ENCODE measurements at places on chromosomes 12 and 14.

DNA sequence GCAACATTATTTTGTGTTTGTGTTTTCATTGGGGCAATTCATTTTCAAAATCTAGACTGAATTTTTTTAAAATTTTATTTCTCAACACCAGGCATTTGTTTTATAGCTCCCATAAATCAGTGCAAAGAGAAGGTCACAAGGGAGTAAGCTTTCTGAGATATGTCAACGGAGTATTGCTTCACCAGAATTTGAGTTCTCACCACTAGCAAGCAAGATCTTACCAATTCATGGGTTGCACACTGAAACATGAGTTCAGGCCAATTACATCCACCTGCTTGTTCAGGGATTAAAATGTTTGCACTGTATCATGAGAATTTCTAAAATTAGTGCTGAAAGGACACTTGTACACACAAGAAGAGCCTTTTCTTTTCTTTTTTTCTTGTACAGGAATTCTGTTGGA, 121.9 kb downstream of the CAND1 start:
- no peak for DNase-seq

- no peak for DNase-seq
Observed at GRCh38 chr14:72771561-72771960, 122.3 kb downstream of the DPF3 start.

- no peak for DNase-seq
Observed at GRCh38 chr12:125287155-125287847, 222.1 kb downstream of the AACS start.

DNA sequence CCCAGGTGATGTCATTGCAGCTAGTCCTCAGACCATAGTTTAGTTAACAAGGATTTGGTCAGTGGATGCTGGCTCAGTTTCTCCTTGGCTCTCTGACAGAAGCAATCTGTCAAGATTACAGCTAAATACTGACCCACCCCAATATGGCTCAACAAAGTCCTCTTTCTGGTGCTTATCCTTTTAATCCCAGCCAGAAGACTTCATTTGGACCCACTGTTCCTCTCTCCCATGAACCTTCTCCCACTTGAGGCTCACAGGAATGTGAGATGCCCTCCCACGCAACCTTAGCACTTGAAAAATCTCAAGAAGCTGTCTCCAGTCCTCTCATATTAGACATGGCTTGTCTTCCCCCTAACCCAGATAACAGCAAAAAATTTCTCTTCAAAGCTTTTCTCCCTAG, 47.7 kb downstream of the C12orf50 start:
- no peak for DNase-seq

GRCh38 chr14:84095681-84096080, 1434.3 kb upstream of the FLRT2 start:
- no peak for DNase-seq

- DNase-seq: no peak
Observed at GRCh38 chr14:61444215-61444768, 122.9 kb downstream of the PRKCH start.

DNA sequence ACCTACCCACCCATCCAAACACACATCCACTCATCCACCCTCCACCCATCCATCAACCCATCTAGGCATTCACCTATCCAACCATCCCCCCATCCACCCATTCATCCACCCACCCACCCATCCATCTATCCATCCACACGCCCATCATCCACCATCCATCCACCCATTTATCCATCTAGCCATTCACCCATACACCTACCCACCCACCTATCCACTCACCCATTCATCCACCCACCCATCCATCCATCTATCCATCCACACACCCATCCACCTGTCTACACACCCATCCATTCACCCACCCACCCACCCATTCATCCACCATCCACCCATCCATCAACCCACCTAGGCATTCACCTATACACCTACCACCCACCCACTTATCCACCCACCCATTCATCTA, 72.6 kb upstream of the GALNT9 start:
- no peak for DNase-seq

GRCh38 chr12:82970614-82971013, 283.9 kb downstream of the TMTC2 start:
- DNase-seq: no peak

- no peak for DNase-seq
Observed at GRCh38 chr12:93219947-93220346, 157.8 kb upstream of the NUDT4 start.

DNA sequence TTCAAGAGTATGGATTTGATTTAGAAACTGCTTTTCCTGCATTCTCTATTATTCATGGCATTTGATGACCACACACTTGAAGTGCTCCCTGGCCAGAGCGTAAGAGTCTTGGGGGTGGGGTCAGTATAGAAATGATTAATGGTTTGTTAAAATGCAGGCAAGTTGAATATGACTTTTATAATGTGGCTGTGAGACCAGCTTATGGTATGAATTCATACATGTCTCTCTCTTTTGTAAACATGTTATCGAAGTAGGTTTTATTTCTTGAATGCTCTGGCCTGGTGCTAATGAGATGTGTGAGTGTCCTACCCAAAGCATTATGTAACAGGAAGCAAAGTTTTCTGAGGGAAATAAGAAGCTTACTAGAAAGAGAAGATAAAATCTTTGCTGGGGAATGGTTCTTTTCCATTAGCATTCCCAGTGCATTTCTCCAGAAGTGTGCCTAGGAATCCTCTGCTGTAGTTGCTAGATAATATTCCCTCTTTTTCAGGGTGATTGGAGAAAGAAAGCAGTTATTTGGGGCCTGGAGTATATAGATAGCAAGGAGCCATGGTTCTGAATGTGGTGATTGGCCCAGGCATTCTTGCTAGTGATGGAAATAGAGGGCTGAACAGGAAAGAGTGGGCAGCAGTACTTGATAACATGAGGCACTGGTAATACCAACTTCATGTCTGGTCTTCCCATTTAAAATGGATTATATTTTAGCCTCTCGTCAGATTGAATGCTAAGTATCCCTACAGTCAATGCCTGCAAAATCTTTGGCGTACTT, 289.7 kb downstream of the RAD51B start:
- DNase-seq: no peak

DNA sequence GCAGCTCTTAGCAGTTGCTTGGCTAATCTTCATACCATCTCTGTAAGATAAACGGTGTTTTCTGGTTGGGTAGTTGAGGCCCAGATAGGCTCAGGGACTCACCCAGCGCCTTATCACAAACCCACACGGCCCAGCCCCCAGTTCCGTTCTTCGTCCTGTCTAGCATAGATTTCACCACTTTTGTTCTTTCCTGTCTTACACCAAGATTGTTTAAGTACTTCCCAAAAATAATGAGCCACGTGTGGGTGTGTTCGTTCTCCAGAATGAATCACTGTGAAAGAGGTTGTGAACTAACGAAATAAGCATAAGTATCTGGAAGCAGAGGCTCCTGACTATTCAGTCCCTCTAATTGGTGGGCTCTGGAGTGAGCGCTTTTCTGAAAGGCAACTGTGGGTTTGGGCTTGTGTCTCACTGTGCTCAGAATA, 21.4 kb downstream of the ACVR1B start:
- DNase-seq: no peak

- no peak for DNase-seq
Observed at GRCh38 chr12:89701606-89702206, 6.9 kb downstream of the ATP2B1 start.

DNA sequence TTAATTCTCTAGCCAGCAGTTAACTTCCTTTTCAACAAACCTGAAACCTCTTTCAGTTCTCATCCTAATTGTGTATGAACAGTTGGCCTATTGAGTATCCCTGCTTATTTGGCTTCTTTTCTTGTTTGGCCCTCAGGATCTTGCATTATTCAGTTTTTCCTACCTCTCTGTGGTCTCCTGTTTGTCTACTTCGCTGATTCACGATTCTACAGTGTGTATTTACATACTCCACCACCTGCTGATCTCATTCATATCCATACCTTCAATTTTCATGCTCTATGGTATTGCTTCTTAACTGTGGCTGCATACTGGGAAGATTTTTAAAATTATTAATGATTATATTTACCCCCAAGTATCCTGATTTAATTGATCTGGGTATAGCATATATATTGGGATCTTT, 56.4 kb downstream of the RASSF9 start:
- DNase-seq: no peak

- no peak for DNase-seq
Observed at GRCh38 chr12:19110221-19110940, 19.2 kb upstream of the PLEKHA5 start.

GRCh38 chr14:91911474-91912032, 35.9 kb downstream of the FBLN5 start:
- DNase-seq: no peak

GRCh38 chr14:104135121-104135903, 3.1 kb upstream of the KIF26A start:
- DNase-seq: no peak

DNA sequence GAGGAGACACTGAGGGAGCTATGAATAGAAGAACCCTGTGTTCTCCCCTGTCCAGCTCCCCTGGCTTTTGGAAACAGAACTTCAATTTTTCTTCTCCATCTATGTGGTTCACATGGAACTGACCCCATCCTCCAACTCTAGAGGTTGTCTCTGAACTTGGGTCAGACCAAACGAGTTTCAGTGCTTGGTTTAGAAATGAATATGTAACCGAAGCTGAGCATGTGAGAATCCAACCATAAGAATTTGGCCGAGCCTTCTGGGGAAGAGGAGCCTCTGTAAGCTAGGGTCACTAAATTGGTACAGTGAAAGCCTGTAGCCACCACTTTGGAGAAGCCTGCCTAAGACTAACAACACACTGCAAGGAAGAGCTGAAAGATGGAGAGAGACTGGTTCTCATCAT, 464.4 kb downstream of the ZFP36L1 start:
- no peak for DNase-seq

GRCh38 chr12:51850081-51850964, 1.8 kb upstream of the FIGNL2 start:
- no peak for DNase-seq

GRCh38 chr12:32120419-32120818, 13.8 kb downstream of the BICD1 start:
- no peak for DNase-seq

GRCh38 chr12:105888696-105889095, 250.1 kb downstream of the NUAK1 start:
- no peak for DNase-seq

DNA sequence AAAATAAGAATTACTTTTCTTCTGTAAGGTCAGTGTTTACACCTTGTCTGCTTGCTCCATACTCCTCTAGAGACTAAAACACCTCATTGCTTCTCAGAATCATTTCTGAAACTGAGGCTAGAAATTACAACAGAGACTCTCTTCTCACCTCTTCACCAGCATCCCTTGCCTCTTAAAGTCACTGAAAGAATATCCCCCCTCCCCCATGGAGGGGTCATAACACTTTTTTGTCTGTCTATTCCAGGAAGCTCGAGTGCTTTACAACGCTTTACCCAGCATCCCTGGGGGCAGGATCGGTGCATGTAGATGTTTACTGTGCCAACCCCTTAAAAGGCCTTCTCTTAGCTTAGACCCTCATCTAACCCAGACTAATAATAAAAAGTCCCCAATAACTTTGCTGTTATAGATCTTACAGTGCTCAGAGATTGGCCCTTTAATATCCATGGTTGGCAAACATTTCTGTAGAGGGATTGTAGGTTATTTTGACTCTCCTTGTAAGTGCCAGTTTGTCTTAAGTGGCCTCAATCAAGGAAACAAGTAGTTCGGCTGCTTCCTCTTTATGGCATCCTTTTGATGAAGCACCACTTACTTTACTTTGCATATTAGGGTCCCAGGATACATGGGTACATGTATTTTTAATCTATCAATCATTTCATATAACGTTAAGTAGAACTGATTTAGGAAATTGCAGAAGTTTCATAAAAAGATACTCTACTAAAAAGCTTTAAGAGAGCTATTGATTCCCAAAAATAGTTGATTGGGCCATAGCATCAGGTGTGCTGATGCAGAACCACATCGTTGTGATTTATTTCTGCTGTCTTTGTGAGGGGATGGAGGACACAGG, 29.3 kb downstream of the PRKCH start:
- DNase-seq: no peak

DNA sequence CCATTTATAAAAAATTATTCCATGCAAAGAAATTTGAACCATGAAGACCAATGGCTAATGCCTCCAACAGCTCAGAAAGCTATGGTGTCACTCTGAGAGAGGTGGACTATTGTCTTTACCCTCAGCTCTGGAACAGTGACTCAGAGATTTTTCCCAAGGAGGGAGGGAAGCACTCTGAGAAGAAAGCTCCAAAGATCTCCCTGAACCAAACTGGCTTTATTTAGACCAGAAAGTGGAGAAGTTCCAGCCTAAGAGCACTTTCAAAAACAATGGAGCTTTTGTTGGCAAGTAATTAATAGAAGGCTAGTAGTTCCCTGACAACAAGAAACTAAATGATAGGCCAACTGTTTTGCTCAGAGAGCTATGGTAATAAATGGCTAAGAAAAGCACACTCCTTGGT, 599.9 kb upstream of the MDGA2 start:
- no peak for DNase-seq

DNA sequence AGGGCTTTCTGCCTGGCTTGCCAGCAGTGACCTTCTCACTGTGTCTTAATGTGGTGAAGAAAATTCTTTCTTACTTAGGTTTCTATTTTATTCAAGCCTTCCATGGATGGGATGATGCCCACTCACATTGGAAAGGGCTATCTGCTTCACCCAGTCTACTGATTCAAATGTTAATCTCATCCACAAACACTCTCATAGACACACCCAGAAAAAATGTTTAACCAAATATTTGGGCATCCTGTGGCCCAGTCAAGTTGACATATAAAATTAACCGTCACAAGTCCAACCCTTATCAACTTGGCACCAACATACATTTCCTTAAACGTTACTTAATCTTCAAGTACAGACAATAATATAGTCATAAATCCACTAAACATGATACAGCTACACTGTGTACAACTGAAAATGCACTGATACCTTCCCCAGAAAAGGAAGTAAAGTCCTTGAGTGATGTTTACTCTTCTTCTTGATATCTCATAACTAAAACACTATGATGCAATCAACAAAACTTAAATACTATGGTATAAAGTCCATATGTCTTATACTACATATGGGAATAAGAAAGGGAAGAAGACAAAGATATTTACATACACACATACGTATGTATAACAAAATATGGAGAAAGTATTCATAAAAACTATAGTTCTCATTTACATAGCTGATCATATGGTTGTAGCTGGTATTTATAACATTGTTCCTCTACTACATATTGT, 394.7 kb upstream of the NOVA1 start:
- DNase-seq: no peak

DNA sequence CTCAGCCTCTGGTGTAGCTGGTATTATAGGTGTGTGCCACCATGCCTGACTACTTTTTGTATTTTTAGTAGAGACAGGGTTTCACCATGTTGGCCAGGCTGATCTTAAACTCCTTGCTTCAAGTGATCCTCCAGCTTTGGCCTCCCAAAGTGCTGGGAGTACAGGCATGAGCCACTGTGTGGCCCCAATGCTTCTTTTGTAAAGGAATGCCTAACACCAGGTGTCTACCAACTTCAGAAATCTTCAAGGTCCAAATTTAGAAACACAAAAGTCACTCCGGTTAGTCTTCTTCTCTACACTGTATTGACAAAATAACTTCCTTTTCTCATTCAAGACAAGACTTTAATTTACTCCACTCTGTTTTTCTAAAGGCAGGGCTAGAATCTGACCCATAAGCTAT, 188.7 kb downstream of the PRKD1 start:
- DNase-seq: no peak
